ENCODE measurements at places on chromosomes 2 and 18.

- DNase-seq, result no peak
Observed at GRCh38 chr18:54942569-54942968, 16.7 kb downstream of the CCDC68 start.

DNA sequence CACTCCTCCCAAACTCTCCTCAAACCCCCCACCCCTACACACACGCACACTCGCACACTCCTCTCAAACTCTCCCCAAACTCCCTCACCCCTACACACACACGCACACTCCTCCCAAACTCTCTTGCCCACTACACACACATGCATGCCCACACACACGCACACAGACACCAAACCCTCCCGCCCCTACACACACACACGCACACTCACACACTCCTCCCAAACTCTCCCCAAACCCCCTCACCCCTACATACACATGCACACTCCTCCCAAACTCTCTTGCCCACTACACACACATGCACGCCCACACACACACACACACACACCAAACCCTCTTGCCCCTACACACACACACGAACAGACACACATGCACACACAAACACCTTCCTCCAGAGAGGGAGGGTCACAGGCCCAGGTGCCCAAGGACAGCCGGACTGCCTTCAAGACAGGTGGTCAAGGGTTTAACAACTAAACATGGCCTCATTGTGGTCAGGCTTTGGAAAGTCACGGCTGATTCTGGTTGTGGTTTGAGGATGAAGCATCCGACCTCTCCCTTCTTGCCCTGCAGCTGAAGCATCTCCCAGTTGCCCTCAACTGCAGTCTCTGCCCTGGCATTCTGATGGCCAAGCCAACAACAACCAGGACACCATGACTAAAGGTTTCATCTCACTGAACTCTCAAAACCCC is 72.3 kb upstream of the SNTG2 start:
- DNase-seq, result no peak

DNA sequence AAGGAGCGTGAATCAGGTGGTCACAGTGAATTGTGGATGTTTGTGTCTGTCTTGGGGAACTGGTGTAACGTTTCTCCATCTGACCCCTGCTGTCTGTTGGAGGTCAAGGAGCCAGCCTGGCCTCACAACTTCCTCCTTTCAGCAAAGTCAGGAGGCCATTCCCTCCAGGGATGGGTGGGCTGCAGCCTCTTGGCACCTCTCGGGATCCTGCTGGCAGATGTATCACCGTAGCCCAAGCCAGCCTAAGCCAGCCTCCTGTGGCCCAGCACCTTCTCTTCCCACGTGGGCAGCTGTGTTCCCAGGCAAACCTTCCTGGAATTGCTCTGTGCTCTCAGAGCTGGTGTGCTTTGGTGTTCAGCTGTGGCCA is 30.5 kb downstream of the HPCAL1 start:
- DNase-seq, result peak; percentile 53

GRCh38 chr2:63613391-63613901 is 24.7 kb downstream of the MDH1 start:
- no peak for DNase-seq

DNA sequence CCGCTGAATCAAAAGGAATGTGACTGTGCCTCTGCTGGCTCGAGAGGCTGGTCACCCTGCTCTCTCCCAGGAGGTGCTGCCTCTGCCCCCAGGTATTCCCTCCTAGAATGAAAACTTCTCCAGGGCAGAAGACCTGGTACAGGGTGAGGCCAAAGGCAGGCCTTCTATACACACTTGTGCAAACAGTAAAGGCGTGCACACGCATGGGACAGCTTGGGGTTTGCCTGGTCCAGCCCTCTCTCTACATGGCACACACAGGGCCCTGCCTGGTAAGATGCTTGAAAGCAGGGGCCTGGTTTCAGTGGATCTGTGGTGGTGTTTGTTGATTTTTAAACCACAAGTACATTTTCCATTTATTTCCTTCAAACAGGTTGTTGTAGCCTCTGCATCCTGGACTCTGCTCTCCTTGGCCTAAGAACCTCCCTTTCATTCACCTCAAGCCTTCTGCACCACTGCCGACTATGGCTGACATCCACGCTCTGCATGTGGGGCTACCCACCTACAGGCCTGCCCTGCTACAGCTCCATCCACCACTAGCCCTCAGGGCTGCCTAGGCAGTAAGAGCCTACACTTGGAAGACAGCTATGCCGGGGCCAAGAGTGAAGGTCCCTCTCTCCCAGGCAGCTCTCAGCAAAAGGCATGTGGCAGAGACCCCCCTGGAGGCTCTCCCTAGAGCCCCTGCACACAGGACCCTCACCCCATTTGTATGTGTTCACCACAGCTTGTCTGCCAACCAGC is 190.7 kb downstream of the ZBTB7C start:
- DNase-seq, result no peak

DNA sequence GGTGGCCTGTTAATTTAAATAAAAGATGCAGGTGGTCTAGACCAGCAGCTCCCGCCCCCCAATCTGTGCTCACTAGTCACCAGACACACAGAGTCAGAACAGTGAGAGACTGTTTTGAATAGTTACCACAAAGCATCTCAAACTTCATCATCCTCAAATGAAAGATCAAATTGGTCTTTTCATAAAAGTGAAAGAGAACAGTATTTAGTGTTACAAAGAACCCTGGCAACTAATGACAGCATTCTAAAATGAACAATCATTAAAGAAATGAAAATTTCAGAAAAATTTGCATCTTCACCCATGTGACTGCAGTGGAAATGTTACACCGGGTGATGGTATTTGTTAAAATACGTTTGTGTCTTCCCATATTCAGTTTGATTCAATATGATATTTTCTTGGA is 65.5 kb upstream of the PMAIP1 start:
- DNase-seq, result no peak
